ENCODE measurements at places on chromosomes 2 and 18.

DNA sequence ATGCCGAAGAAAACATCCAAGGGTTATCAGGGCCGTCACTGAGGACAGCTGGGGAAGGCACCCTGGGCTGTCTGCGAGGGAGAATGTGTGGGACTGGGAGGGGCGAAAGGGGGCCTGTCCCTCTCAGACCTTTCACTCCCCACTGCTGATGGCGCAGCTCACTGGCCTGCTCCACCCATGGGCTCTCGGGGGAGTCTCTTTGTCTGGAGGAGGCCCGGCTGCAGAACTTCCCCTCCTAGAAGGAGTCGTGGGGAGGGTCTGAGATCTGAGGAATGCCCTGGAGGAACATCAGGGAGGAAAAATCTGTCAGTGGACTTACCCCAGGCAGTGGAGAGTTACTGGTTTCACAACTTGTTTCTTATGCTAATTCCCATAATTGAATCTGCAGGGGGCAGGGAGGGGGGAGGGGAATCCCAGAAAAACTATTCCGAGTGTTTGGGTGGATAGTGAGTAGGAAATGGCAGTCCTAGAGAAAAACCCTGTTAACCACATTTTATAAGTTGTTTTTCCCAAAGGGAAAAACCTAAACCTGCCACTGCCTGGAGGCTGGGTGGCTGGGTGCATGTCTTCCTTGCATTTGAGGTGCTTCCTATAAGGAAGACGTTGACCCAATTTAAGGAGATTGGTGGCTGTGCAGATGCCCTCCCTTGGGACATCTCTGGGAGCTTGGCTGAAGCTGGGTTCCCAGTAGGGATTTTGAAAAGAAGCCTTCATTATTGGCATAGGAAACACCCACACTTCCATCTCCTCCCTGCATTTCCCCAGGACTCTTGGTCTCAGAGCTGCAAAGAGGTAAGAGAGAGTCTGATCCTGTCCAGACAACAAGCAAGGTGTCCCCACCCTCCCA lies 11.7 kb upstream of the SEMA4C start:
- no peak for DNase-seq

DNA sequence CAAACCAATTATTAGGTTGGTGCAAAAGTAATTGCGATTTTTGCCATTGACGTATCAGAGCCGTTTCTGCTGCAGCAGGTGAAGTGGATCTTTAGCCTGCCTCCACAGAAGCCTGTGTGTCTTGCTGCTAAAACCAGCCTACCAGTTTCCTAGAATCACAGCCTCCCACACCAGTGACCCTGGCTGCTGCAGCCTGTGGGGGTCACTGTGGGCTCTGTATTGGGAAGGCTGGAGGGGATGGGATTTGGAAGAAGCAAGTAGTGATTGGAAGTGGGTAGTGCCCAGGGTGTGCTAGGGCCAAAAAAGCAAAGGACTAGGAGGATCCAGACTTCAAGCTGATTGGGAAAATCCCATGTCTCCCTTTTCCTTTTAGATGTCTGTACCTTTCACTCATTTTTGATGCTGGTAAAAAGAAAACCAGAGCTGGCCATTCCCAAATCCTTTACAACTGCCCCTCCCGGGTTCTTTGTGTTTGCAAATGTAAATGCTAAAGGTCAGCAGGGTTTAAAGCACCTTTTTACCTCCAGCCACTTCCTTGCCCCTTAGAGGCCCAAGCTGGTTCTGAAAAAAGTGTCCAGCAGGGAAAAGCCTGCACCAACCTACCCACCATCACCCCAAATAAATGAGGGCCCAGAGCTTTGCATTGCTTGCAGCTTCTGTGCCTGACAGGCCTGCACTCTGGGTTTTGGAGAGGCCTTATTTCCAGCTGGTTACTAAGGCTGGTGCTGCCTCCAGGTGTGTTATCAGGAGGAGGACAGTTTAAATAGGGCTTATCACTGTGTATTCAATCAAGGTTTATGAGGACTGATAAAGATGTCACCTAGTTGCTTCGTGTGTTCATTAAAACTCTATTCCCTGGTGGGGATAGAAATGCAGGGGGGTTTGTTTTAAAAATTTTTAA lies 172.0 kb downstream of the MIB1 start:
- DNase-seq, result no peak

DNA sequence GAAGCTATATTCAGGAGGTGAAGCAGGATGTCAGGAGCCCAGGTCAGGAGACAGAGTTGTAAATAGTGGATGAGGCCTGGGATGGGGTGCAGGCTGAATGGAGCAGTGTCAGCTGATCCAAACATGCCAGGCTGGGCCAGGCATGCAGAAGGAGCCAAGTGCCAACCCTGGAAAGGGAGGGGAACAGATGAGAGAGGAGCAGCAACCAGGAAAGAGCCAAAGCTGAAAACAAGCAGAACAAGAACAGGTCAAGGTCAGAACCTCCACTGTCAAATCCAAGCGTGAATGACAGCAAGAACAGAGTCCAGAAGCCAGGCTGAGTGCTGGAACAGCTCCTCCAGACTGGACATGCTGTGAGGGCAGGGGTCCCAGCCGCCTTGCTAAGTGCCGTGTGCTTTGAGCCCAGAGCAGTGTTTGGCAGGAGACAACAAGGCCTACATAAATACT lies 49.2 kb upstream of the PPP1CB start:
- no peak for DNase-seq

GRCh38 chr2:144663207-144663606 lies 143.3 kb upstream of the ZEB2 start:
- no peak for DNase-seq

DNA sequence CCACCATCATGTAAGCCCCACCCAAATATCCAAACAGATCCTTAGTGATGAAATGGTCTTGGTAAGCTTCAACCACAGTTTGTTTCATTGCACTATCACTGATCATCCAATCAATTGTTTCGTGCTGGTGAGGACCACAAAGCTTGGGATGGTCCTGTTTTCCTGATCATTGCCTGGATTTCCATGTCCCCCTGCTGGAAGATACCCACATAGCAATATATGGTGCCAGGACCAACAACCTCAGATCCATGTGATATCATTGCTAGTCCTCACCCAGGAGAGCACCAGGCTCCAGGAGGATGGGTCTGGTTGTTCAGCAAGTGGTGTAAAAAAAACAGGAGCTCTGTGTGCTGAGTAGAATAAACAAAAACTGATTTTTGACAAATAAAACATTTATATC lies 206.5 kb upstream of the SH3BP4 start:
- DNase-seq, result no peak

GRCh38 chr2:85584354-85584856 lies at the start of gene VAMP5:
Gene VAMP5 (plus strand): TSS chr2:85584431. CDS start chr2:85584491, 60 bp downstream.
- DNase-seq, result peak; percentile 15

DNA sequence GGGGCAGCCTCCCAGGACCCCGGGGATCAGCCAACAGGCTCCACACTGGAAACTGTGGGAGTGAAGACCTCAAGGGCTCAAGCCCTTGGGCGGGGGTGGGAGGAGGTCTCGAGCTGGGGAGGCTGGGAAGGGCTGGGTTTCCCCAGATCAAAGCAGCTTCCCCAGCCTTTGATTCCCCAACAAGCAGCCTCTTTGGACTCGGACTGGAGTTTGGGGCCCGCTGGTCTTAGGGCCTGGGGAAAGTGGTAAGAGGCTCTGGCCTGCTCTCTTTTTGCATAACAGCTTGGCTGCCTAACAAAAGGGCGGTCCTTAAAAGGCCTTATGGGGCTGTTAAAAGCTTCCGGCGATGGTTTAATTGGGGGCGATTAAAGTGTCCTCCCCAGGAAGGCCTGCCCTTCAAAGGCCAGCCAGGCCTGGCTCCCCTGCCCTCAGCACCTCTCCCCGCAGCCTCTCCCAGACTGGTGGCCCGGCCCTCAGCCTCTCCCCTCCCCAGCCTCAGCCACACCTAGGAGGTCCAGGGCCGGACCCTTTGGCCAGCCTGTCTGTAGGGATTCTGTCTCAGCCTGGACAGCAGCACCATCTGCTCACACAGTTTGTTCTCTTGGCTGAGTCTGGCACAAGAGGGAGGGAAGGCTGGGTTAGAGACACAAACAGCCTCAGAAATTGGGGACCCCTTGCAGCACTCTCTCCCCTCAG lies 39.6 kb downstream of the ZFP36L2 start:
- DNase-seq, result no peak

- no peak for DNase-seq
Measured at GRCh38 chr2:150528861-150529801, 41.7 kb upstream of the RND3 start.
